ENCODE measurements at places on chromosomes 11 and 22. TPM values are rescaled to one million over a fixed set of nuclear protein-coding genes. Genes with fewer than 3 reads are reported as not detected.

- peak; percentile 81 for DNase-seq
Measured at GRCh38 chr11:77547863-77548551, 41.7 kb upstream of the AQP11 start.

GRCh38 chr22:44583061-44583760 is 85.2 kb upstream of the RTL6 start:
- no peak for DNase-seq

DNA sequence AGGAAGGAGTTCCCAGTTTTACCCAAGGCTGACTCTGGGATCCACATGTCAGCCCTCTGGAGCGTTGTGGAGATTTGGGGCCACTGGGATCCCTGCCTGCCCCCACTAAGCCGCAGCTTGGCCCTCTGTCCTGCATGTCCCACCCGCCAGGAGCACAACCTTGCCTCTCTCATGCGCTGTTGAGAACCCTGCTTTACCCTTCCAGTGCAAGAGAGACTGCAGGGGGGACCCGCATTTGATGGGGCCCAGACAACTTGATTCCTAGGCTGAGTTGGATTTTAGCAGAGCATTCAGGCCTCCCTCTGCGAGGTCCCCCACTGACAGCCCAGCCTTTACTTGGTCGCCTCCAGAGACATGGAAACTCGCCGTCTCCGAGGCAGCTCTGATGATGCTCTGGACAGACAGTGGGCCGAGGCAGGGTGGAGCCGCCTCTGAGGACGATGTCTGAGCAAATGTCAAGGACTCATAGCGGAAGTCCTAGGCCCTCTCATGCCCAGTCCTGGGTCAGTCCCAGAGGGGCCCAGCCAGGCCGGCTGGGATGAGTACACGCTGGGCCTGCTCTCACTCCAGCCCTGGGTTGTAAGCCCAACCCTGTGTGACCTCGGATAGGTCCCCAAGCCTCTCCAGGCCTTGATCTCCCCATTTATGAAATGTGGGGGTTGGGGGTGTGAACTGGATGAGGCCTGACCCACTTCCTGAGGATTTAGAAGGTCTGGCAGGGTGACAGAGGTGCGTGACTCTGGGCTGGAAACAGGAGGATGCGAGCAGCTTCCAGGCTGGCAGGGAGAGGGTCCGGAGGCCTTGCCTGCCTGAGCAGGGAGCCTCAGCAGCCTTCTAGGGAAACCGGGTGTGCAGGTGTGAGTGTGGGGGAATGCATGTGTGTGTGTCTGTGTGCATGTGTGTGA is 630 bp downstream of the CD5 start:
- no peak for DNase-seq

- peak; percentile 64 for DNase-seq
Measured at GRCh38 chr11:11743216-11743615, 98.6 kb upstream of the USP47 start.

DNA sequence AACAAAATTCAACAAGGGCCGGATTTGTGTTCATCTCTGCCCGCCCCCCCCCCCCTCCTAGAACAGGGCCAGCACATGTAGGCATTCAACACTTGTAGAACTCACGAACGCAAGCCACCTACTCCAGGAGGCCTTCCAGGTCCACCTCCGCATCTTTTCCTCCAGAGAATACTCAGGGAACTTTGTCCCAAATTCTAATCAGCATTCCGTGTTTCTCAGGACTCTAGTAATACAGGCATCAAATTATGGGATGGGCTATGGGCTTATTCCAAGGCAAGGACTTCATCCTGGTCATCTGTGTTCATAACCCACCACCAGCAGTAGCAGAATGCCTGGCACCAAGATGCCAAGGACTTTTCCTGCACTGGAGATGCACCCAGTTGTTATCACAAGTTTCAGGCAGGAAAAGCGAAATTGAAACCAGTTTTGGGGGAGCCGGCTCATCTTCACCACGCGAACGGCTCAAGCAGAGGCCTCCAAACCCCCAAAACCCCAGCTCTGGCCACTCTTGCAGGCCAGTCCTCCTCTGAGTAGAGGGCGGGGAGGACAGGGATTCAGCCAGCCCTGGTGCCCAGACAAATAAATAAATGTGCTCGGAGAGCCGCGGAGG is 462 bp downstream of the UBE2L6 start:
- DNase-seq, result no peak

OR8A1 gene
- total RNA-seq, result not detected

B4GAT1 gene
- 8.0 TPM for total RNA-seq

All from SJCRH30 (cell line).